ENCODE measurements at places on chromosomes 5 and 9. TPM values are rescaled to one million over a fixed set of nuclear protein-coding genes. Genes with fewer than 3 reads are reported as not detected.

- DNase-seq: no peak
- no peak overlapping the region for H3K27ac ChIP-seq
Observed at GRCh38 chr5:143882520-143882919, 70.6 kb downstream of the HMHB1 start.

GRCh38 chr5:44402084-44402483, 12.9 kb upstream of the FGF10 start:
- no peaks in the 10 kb centered on the region for H3K36me3 ChIP-seq
- H3K4me3 ChIP-seq: no peak overlapping the region

- H3K36me3 ChIP-seq: peaks cover 10% of the 10 kb centered on the region
- no peak overlapping the region for H3K4me3 ChIP-seq
- DNase-seq: no peak
- H3K4me1 ChIP-seq: no peaks in the 10 kb centered on the region
- H3K27ac ChIP-seq: no peak overlapping the region
- no peaks in the 10 kb centered on the region for H3K27me3 ChIP-seq
Observed at GRCh38 chr9:93244101-93244500, 60.2 kb downstream of the WNK2 start.

Gene NIM1K
- polyA plus RNA-seq: not detected

DNA sequence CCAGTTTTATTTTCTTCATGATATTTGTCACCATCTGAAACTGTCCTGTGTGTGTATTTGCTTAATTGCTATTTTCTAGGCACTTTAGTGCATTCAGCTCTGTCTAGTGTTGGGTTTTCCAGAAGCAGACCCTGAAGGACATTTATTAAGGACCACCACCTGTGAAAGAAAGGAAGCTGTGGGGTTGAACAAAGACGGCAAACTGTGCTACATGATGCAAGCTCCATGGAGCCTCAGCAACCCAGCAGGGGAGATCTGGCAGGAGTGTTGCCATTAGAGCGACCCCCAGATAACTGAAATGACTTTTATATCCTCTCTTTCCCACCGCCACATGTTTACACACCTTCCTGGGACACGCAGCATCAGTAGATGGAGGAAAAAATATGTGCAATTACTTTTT, 125.5 kb downstream of the GABRB2 start:
- no peak overlapping the region for H3K27ac ChIP-seq
- H3K4me1 ChIP-seq: peaks cover 7% of the 10 kb centered on the region
- no peaks in the 10 kb centered on the region for H3K36me3 ChIP-seq
- DNase-seq: no peak

GRCh38 chr5:79695526-79695925, 5.9 kb downstream of the CMYA5 start:
- H3K4me3 ChIP-seq: no peak overlapping the region
- peaks cover 2% of the 10 kb centered on the region for H3K4me1 ChIP-seq
- no peak overlapping the region for H3K27ac ChIP-seq
- no peaks in the 10 kb centered on the region for H3K27me3 ChIP-seq
- no peak for DNase-seq

DNA sequence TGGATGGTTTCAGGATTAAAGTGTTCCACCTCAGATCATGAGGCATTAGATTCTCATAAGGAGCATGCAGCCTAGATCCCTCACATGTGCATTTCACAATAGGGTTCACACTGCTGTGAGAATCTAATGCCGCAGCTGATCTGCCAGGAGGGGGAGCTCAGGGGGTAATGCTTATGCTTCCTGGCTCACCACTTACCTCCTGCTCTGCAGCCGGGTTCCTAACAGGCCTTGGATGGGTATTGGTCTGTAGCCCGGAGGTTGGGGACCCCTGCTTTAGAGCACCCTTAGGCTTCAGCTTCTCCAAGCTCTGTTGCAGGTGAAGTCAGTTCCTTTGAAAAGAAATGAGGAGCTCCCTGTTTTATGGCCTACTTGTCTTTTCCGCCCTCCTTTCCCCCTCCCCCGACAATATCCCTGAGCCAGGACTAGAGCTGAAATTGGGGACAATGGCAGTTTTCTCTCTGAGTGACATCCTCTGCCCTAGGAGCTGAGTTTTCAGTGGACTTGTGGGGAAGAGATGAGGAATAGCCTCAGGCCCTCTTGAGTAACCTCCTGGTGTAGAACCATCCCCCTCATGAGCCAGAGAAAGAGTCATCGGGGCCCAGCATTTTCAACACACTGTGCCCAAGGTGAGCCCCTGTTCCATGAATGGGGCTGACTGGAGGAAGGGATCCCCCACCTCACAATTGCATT, 16.2 kb upstream of the MAT2B start:
- no peak overlapping the region for H3K27ac ChIP-seq
- H3K36me3 ChIP-seq: peaks cover 64% of the 10 kb centered on the region
- no peaks in the 10 kb centered on the region for H3K27me3 ChIP-seq
- H3K4me1 ChIP-seq: no peaks in the 10 kb centered on the region
- H3K4me3 ChIP-seq: no peak overlapping the region

DNA sequence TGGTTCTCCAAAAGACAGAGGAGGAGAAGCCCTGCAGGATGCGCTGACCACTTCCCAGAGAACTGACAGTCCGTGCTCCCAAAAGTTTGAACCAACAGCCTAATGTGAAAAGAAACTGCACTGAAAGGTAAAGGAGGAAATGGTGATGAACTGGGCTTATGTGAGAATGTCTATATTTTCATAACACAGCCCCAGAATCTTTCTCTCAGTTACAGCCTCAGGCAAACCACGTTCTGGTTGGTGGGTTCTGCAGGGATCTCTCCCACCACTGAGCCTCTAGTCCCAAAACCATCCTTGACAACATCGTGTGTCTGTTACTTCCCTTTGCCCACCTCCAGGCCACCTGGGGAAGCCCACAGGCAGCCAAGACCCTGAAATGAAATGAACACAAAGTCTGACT, 23.9 kb downstream of the SPARC start:
- no peak overlapping the region for H3K4me3 ChIP-seq
- no peak for DNase-seq
- peaks cover 10% of the 10 kb centered on the region for H3K36me3 ChIP-seq
- no peaks in the 10 kb centered on the region for H3K4me1 ChIP-seq

GRCh38 chr9:95103281-95103771, 214.2 kb downstream of the FANCC start:
- no peak overlapping the region for H3K27ac ChIP-seq
- no peaks in the 10 kb centered on the region for H3K36me3 ChIP-seq
- H3K27me3 ChIP-seq: no peaks in the 10 kb centered on the region
- no peak for DNase-seq
- peaks cover 8% of the 10 kb centered on the region for H3K4me1 ChIP-seq

Measured in H1 (cell line).